ENCODE measurements at places on chromosomes 11 and 22.

- no peak for DNase-seq
Measured at GRCh38 chr11:63845303-63845702, 6.4 kb downstream of the MARK2 start.

GRCh38 chr22:37386441-37386840 lies 40.8 kb downstream of the ELFN2 start:
- no peak for DNase-seq

GRCh38 chr22:47277531-47277930 lies 515.1 kb downstream of the TBC1D22A start:
- DNase-seq, result no peak

DNA sequence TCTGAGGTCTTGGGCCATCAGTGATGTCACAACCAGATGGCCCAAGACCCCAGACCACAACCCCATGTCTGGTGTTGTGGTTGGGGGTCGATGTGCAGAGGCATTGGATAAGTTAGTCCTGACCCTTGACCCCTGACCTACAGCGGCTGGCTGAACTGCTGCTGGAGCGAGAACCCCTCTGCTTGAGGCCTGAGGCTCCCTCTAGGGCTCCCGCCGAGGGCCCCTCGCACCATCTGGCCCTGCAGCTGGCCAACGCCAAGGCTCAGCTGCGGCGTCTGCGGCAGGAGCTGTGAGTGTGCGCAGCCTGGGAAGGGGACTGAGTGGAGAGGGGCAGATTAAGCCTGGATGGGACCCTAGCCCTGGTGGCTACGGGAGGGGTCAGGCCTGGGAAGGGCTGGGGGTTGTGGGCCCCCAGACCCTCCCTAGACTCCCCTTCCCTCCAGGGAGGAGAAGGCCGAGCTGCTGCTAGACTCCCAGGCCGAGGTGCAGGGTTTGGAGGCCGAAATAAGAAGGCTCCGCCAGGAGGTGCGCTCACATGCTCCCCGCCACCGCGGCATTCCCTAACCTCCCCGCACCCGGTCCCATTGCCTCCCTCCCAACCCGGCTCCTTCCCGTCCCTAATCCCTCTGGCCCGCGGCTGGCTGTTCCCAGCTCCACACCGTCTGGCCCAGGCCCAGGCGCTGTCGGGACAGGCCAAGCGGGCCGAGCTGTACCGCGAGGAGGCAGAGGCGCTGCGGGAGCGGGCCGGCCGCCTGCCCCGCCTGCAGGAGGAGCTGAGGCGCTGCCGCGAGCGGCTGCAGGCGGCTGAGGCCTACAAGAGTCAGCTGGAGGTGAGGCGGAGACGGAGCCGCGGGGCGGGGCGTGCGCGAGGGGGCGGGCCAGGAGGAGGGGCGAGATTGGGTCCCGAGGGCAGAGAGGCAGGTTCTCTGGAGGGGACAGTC lies 2.1 kb downstream of the CCDC88B start:
- peak; percentile 31 for DNase-seq

DNA sequence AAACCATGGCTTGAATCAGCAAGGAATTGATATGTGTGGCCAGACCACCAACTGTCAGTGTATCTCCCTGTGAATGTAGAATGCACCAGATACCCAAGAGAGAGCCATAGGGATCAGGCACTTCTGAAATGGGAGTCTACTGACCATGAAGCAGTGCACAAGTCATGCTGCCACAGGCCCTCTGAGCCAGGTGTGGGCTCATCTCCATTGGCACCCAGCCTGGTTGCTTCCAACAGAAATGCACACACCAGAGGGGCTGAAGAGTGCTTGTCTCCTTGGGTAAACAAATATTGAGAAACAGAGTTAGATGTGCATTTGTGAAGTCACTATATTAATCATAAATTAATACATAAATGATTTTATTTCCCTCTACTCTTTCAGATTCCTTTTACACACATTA lies 28.4 kb upstream of the PANX1 start:
- no peak for DNase-seq
